ENCODE measurements at places on chromosomes 11 and 22.

- H3K4me3 ChIP-seq: no peak overlapping the region
- no peak for DNase-seq
- no peaks in the 10 kb centered on the region for H3K4me1 ChIP-seq
- H3K27me3 ChIP-seq: no peaks in the 10 kb centered on the region
- H3K27ac ChIP-seq: no peak overlapping the region
- H3K36me3 ChIP-seq: no peaks in the 10 kb centered on the region
These were observed 88.6 kb downstream of the ST3GAL4 start for GRCh38 chr11:126444072-126444471.

- H3K27ac ChIP-seq: no peak overlapping the region
- H3K36me3 ChIP-seq: no peaks in the 10 kb centered on the region
- H3K27me3 ChIP-seq: no peaks in the 10 kb centered on the region
- peaks cover 11% of the 10 kb centered on the region for H3K4me1 ChIP-seq
- no peak for DNase-seq
These were observed 19.3 kb upstream of the PRR5 start for GRCh38 chr22:44682556-44683168.

DNA sequence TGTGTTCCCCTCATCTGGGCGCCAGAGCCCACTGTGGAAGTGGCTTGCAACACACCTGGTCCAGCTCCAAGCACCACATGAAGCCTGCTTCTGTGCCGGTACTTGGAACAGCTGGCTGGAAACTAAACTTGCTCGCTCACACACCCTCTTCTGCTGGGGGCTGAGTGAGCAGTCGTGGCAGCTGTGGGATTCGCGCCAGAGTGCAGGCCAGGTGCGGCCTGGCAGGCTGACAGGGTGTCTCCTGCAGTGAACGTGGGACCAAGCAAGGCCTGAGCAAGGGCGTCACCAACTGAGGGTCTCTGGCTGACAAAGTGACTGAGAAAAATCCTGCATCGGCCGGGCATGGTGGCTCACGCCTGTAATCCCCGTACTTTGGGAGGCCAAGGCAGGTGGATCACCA, 15.2 kb downstream of the SMC1B start:
- H3K4me3 ChIP-seq: no peak overlapping the region
- H3K27ac ChIP-seq: no peak overlapping the region
- H3K4me1 ChIP-seq: no peaks in the 10 kb centered on the region
- no peaks in the 10 kb centered on the region for H3K36me3 ChIP-seq
- no peak for DNase-seq

DNA sequence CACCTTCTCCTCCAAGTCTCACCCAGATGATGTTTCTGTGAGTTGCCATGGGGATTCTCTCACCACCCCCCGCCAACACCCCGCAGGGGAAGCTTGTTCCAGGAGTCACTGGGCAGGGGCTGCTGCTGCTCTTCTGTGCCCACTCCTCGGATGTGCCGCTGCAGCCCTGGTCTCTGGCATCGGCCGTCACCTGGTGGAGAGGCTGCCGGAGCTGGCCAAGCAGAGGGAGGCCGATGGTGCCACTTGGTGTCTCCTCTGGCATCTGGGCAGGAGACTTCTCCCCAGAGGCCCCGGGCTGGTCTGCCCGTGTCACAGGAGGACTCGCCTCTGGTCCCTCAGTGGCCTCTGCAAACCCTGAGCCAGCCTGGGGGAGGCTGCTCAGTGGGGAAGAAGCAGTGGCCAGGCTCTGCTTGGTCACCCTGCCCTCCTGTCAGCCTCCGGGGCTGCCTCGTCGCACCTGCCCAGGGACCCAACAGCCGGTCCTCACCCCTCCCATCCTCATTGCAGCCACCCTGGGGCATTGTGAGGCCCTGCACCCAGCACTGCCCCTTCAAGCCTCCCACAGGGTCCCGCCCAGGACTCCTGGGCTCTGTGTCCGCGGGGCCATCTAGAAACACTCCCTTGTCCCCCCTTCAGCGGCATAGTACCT, 424 bp upstream of the ADORA2A start:
- no peak overlapping the region for H3K27ac ChIP-seq
- DNase-seq: no peak
- H3K4me1 ChIP-seq: peaks cover 17% of the 10 kb centered on the region

DNA sequence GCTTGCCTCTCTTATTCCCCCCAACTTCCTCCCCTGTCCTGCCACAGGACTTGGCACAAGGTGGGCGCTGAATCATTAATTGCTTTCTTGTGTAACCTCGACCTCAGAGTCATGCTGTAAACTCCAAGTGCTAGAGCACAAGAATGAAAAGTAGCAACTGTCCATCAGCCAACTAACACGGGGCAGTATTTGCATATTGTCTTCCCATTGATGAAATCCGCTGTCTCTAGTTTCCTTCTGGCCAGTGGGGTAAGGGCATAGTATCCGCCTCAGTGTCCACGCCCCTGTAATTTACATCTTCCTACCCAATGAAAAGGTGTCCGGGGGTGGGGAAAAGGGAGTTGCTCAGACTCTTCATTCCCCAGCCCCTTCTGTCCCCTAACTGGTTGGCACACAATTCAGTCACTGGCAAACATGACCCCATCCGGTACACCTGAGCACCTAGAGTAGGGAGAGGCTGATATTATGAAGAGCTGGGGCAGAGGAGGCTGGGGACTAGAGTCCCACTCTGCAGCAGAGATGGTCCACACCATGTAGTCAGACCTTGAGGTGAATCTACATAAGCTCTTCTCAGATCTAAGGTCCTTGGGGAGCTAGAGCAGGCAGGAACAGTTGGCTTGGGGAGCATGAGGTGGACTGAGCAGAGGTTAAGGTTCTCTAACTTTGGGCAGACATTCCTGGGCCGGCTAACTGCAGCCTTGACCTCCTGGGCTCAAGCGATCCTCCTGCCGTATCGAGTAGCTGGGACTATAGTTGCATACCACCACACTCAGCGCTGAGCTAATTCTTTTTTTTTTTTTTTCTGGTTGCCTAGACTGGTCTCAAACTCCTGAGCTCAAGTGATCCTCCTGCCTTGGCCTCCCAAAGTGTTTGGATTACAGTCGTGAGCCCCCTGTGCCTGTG, 6.8 kb upstream of the GGA1 start:
- H3K4me1 ChIP-seq: peaks cover 1% of the 10 kb centered on the region
- H3K4me3 ChIP-seq: no peak overlapping the region
- no peaks in the 10 kb centered on the region for H3K27me3 ChIP-seq
- no peaks in the 10 kb centered on the region for H3K36me3 ChIP-seq

- no peak overlapping the region for H3K27ac ChIP-seq
- H3K4me1 ChIP-seq: no peaks in the 10 kb centered on the region
- DNase-seq: no peak
- no peak overlapping the region for H3K4me3 ChIP-seq
- H3K36me3 ChIP-seq: no peaks in the 10 kb centered on the region
- no peaks in the 10 kb centered on the region for H3K27me3 ChIP-seq
These were observed 840.3 kb upstream of the LRRC4C start for GRCh38 chr11:42299780-42300179.
